ENCODE measurements at places on chromosomes 7 and 10. TPM values are rescaled to one million over a fixed set of nuclear protein-coding genes. Genes with fewer than 3 reads are reported as not detected.

Gene PIP
- not detected for total RNA-seq

Gene SMO
- 14.9 TPM for total RNA-seq

Gene DDIT4
- total RNA-seq: 129 TPM

Gene AHR
- total RNA-seq: 100 TPM

Gene INTS1
- total RNA-seq: 34.3 TPM

Gene KIAA1217
- 9.7 TPM for total RNA-seq

Gene PHTF2
- 17.5 TPM for total RNA-seq

Gene MYL10
- not detected for total RNA-seq

Gene CRHR2
- total RNA-seq: 0.47 TPM

Gene ENKUR
- total RNA-seq: not detected

Gene RBM48
- 6.6 TPM for total RNA-seq

Gene WEE2
- total RNA-seq: not detected

Gene EN2
- 0.15 TPM for total RNA-seq
